ENCODE measurements at places on chromosomes 5 and 9. TPM values are rescaled to one million over a fixed set of nuclear protein-coding genes. Genes with fewer than 3 reads are reported as not detected.
A peak's percentile ranks its signal among the peaks of the same experiment; 100 is the strongest.

Gene RFX3
- 3.8 TPM for total RNA-seq

Gene FGF1
- 59.9 TPM for total RNA-seq

Gene BAAT
- not detected for total RNA-seq

Gene TMEM174
- total RNA-seq, result not detected

Gene RNF183
- not detected for total RNA-seq

Gene ELOVL7
- total RNA-seq, result 0.19 TPM

DNA sequence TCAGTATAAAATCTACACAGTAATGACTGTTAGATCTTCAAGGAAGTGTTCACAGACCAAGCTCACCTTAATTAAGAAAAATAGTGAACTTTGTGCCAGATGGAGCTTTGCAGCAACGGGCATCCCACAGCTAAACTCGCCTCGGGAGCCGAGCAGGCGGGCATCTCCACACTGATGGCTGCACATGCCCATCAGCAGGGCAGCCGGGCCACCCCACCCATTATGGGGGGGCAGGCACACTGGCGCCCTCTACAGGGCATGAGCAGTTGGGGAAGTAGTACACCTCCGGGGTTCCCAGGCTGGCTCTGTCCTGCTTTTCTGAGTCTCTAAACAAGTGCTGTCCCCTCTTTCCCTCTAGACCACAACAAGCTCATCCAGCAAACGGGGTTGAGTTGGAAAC lies 21.6 kb downstream of the ANKS6 start:
- DNase-seq, result no peak

- DNase-seq, result no peak
These were observed 234.4 kb upstream of the MPDZ start for GRCh38 chr9:13513716-13514444.

DNA sequence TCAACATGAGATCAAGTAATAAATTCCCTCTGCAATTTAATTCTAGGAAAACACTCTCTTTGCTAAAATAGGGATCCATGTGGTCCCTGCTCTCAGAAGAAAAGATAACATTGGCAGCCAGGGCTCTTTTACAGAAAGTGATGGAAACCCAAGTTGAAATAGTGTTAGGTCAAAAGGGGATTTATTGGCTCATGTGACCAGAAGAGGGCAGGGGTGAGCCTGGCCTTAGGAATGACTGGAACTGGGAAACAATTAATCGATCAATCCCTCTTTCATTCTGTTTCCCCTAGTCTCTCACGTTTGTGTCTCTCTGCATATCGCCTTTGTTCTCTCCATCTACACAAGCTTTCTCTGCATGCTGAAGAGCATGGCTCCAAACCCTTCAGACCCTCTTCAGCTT lies 58.3 kb upstream of the ALDH1B1 start:
- DNase-seq, result no peak

DNA sequence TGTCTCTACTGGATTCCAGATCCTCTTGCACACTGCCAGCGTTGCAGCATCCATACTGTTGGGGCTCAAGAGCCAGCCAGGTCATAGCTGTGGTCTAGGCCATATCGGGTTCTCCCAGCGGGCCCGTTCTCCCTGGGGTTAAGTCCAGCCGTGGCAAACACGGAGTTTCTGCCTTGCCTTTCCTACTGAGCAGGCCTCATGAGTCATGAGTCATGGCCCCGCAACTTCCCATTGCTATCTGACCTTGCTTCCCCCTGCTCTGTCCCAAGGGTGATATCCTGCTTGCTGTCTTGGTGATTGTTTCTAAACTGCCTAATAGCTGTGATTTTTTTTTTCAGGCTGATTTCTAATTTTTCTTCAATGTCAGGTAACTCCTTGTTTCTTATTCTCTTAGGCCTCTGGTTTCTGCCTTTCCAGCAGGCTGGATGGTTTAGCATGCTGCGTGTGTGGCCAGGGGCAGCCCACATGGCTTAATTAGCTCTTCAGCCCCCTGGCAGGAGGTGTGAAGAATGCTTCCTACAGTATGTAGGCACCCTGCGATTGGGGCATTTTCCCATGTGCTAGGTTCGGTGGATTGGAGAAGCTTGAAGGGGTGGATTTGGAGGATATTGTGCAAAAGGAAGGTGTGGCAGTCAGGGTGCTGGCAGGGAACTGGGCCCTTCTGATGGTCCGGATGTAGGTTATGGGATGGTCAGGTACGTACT lies 18.7 kb downstream of the DAPK1 start:
- peak; percentile 28 for DNase-seq
